ENCODE measurements at places on chromosomes 4 and X.

GRCh38 chr4:170526471-170526870, 436.7 kb upstream of the AADAT start:
- DNase-seq: no peak

GRCh38 chr4:141912831-141913230, 276.4 kb downstream of the IL15 start:
- DNase-seq: peak; percentile 15

DNA sequence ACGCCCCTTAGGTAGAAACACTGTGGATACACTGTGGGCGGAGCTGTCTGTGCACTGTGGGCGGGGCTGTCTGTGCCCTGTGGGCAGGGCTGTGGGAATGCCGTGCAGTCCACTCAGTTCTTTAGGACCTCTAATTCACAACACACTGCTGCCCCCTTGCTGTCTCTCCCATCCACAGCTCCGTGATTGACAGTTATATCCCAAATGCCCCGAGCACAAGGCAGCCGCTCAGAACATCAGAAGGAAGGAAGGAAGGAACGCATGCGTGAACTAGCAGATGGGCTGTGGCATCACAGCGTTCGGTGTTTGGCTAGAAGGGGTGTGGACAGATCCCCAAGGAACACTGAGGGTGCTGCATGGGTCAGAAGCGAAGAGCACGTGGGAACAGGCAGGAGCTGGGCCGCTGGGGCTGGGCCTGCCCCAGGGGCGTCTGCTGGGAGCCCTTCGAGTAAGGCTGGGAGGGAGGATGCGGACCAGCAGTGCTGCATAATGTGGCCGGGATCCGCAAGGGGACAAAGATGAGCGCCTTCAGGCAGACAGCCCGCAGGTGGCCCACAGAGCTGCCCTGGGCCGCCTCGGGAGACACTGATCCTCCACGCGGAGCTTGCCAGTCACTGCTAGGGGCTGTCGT, 29.8 kb downstream of the ACOX3 start:
- DNase-seq: no peak

- DNase-seq: no peak
These were observed 6.5 kb downstream of the NKX3-2 start for GRCh38 chr4:13537832-13538177.
